ENCODE measurements at places on chromosomes 2 and 18. TPM values are rescaled to one million over a fixed set of nuclear protein-coding genes. Genes with fewer than 3 reads are reported as not detected.

GRCh38 chr2:69975853-69976462 is 14.5 kb upstream of the ASPRV1 start:
- peaks cover 8% of the 10 kb centered on the region for H3K4me1 ChIP-seq
- H3K27me3 ChIP-seq = no peaks in the 10 kb centered on the region
- no peaks in the 10 kb centered on the region for H3K36me3 ChIP-seq
- no peak overlapping the region for H3K4me3 ChIP-seq
- DNase-seq = no peak

SPRED2 gene
- 13.5 TPM for total RNA-seq

GRCh38 chr2:5444854-5445253 is 247.3 kb upstream of the SOX11 start:
- H3K4me1 ChIP-seq = no peaks in the 10 kb centered on the region
- no peak overlapping the region for H3K4me3 ChIP-seq
- no peaks in the 10 kb centered on the region for H3K36me3 ChIP-seq
- H3K27me3 ChIP-seq = no peaks in the 10 kb centered on the region
- H3K27ac ChIP-seq = no peak overlapping the region

GRCh38 chr18:3016585-3017297 is 3.8 kb upstream of the LPIN2 start:
- no peak for DNase-seq
- H3K4me1 ChIP-seq = peaks cover 8% of the 10 kb centered on the region
- no peaks in the 10 kb centered on the region for H3K27me3 ChIP-seq
- H3K36me3 ChIP-seq = no peaks in the 10 kb centered on the region
- H3K4me3 ChIP-seq = no peak overlapping the region
- no peak overlapping the region for H3K27ac ChIP-seq

DNA sequence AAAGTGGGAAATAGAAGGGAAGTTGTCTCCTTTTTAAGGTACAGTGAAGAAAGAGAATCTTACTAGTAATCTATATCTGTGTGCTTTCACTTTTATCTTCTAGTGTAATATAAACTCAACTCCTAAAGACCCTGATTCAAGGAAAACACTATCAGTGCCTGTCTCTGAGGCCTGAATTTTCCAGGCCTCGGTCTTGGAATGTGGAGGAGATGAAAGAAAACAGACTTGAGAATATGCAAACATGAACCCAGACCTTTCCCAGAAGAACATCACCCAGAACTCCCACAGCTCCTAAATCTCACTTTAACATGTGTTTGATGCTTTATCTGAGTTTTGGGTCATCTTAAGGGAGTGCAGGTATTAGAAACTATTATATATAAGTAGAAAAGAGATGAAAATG is 51.8 kb downstream of the EPB41L5 start:
- no peak for DNase-seq
- H3K4me3 ChIP-seq = no peak overlapping the region
- peaks cover 3% of the 10 kb centered on the region for H3K4me1 ChIP-seq
- H3K36me3 ChIP-seq = no peaks in the 10 kb centered on the region
- H3K27me3 ChIP-seq = no peaks in the 10 kb centered on the region

ZNF804A gene
- not detected for total RNA-seq

- H3K27ac ChIP-seq = no peak overlapping the region
- no peaks in the 10 kb centered on the region for H3K4me1 ChIP-seq
- H3K36me3 ChIP-seq = no peaks in the 10 kb centered on the region
Observed at GRCh38 chr2:231330311-231330710, 65.2 kb upstream of the B3GNT7 start.

DNA sequence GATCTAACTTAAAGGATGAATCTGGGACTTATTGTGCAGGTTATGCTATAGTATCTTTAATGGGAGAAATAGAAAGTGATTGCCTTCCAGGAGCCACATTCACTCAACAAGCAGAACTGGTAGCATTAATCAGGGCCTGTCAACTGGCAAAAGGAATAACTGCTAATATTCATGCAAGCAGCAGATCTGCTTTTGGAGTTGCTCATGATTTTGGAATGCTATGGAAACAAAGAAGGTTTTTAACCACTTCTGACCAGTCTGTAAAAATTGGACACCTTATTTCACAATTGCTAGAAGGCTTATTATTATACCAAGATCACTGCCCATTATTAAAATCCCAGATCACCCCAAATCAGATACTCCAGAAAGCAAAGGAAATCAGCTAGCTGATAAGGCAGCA is 200.4 kb downstream of the MREG start:
- H3K4me3 ChIP-seq = no peak overlapping the region
- H3K27ac ChIP-seq = no peak overlapping the region
- DNase-seq = no peak
- no peaks in the 10 kb centered on the region for H3K27me3 ChIP-seq
- peaks cover 12% of the 10 kb centered on the region for H3K4me1 ChIP-seq

CCDC138 gene
- total RNA-seq = 47.2 TPM

- no peak overlapping the region for H3K27ac ChIP-seq
- peak; percentile 77 for DNase-seq
- no peaks in the 10 kb centered on the region for H3K36me3 ChIP-seq
- H3K4me1 ChIP-seq = peaks cover 4% of the 10 kb centered on the region
- no peaks in the 10 kb centered on the region for H3K27me3 ChIP-seq
- H3K4me3 ChIP-seq = no peak overlapping the region
Observed at GRCh38 chr2:212777020-212777491, 238.5 kb upstream of the ERBB4 start.

GRCh38 chr2:20594957-20595356 is 55.9 kb downstream of the HS1BP3 start:
- H3K27ac ChIP-seq = no peak overlapping the region
- H3K36me3 ChIP-seq = no peaks in the 10 kb centered on the region
- DNase-seq = no peak
- no peak overlapping the region for H3K4me3 ChIP-seq

DNA sequence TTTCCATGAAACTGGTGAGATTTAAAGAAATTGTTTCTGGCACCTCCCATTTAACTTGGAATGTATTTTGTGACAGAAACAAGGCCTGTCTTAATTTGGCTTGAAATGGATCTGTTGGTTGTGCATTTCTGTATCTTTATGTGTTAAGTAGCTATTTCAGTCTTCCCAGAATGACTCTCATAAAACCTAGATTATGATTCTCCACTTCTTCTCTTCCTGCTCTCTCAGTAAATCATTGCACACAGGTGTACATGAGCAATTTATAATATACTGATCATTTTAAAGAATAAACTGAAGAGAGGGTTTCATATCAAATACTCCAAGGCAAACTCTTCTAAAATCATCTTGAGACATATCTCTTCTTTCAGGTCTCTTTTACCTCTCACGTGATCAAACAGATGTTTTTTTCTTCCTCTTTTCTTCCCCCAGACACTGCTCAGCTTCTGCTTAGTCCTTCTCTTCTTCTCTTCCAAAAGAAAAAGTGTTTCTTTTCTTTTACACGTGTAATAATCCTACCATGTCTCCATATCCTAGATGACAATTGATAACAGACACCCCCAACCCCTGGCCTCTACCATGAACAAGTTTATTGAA is 112.0 kb downstream of the PPP1R1C start:
- H3K4me3 ChIP-seq = no peak overlapping the region
- H3K27ac ChIP-seq = no peak overlapping the region
- peaks cover 14% of the 10 kb centered on the region for H3K4me1 ChIP-seq

ANKRD23 gene
- total RNA-seq = 10.8 TPM

DNA sequence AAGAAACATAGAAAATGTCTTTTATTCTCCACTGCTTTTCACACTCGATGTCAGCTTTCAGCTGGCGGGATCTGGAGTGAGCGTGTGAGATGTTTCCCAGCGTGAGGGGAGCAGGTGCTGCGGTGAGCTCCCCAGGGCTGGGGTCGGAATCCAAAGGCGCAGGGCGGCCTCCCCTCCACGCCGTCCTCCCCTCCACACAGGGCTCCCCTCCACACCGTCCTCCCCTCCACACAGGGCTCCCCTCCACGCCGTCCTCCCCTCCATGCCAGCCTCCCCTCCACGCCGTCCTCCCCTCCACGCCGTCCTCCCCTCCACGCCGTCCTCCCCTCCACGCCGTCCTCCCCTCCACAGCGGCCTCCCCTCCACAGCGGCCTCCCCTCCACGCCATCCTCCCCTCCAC is 26.9 kb upstream of the KCNG2 start:
- no peaks in the 10 kb centered on the region for H3K4me1 ChIP-seq
- no peak overlapping the region for H3K27ac ChIP-seq
- no peak overlapping the region for H3K4me3 ChIP-seq
- DNase-seq = no peak
- no peaks in the 10 kb centered on the region for H3K36me3 ChIP-seq
- peaks cover 8% of the 10 kb centered on the region for H3K27me3 ChIP-seq

- DNase-seq = no peak
- peaks cover 7% of the 10 kb centered on the region for H3K27me3 ChIP-seq
- no peak overlapping the region for H3K4me3 ChIP-seq
- H3K4me1 ChIP-seq = no peaks in the 10 kb centered on the region
- H3K27ac ChIP-seq = no peak overlapping the region
- no peaks in the 10 kb centered on the region for H3K36me3 ChIP-seq
Observed at GRCh38 chr2:68309426-68309825, 10.3 kb downstream of the CNRIP1 start.

DNA sequence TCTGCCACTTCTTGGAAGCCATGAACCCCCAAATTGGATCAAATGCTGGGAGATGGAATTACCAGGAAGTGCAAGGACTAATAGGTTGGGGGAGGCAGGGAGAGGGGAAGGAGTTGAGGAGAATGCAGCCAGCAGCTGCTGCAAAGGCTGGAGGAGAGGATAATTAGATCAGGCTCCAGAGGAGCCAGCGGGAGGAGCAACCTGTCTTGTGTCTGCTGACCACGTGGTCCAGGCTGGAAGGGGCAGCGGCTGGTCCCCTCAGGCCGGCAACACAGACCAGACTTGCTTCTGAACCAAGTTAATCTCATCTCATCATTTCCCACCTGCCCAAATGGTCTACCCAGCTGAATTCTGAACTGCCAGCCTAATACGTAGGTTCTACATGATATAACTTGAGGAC is 68.3 kb downstream of the MRO start:
- peak; percentile 43 for DNase-seq
- H3K36me3 ChIP-seq = no peaks in the 10 kb centered on the region
- no peak overlapping the region for H3K4me3 ChIP-seq

GRCh38 chr2:156191527-156191926 is 141.0 kb downstream of the NR4A2 start:
- H3K27me3 ChIP-seq = no peaks in the 10 kb centered on the region
- no peaks in the 10 kb centered on the region for H3K36me3 ChIP-seq
- H3K4me3 ChIP-seq = no peak overlapping the region
- H3K4me1 ChIP-seq = no peaks in the 10 kb centered on the region
- H3K27ac ChIP-seq = no peak overlapping the region

- H3K4me1 ChIP-seq = no peaks in the 10 kb centered on the region
- H3K4me3 ChIP-seq = no peak overlapping the region
Observed at GRCh38 chr2:207055257-207055656, 110.5 kb downstream of the KLF7 start.

GRCh38 chr2:231877533-231878456 is 48.4 kb downstream of the NPPC start:
- DNase-seq = peak; percentile 32
- H3K36me3 ChIP-seq = no peaks in the 10 kb centered on the region
- H3K27me3 ChIP-seq = no peaks in the 10 kb centered on the region
- H3K4me1 ChIP-seq = peaks cover 6% of the 10 kb centered on the region
- H3K27ac ChIP-seq = no peak overlapping the region

- H3K27me3 ChIP-seq = peaks cover 13% of the 10 kb centered on the region
- no peak overlapping the region for H3K27ac ChIP-seq
- no peak overlapping the region for H3K4me3 ChIP-seq
- H3K4me1 ChIP-seq = peaks cover 8% of the 10 kb centered on the region
- no peaks in the 10 kb centered on the region for H3K36me3 ChIP-seq
Observed at GRCh38 chr2:219565130-219566080, 5.9 kb downstream of the OBSL1 start.

GRCh38 chr2:71898375-71898774 is 249.3 kb downstream of the CYP26B1 start:
- no peaks in the 10 kb centered on the region for H3K36me3 ChIP-seq
- DNase-seq = no peak
- H3K27me3 ChIP-seq = peaks cover 1% of the 10 kb centered on the region
- H3K27ac ChIP-seq = no peak overlapping the region
- H3K4me1 ChIP-seq = no peaks in the 10 kb centered on the region

GRCh38 chr18:32956591-32957315 is 183.9 kb upstream of the KLHL14 start:
- H3K36me3 ChIP-seq = no peaks in the 10 kb centered on the region
- H3K4me1 ChIP-seq = no peaks in the 10 kb centered on the region
- no peak overlapping the region for H3K4me3 ChIP-seq
- no peak overlapping the region for H3K27ac ChIP-seq
- no peaks in the 10 kb centered on the region for H3K27me3 ChIP-seq

DNA sequence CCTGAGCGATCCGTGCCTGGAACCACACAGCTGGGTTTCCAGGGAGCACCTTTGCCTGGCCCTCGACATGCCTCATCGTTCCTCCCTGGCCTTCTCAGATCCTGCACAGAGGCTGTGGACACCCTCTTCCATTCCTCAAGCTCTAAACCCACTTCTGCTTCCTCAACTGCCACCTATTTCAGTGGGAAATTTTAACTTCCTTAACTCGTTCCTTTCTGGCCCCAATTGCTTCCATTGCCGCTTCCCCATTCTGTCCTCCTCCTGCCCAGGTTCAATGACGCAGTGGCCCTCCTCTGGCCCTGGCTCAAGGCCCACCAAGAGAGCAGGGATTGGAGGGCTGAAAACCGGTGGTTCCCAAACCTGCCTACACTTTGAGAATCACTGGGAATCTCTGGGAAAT is 4.8 kb upstream of the B3GNT7 start:
- no peak overlapping the region for H3K4me3 ChIP-seq
- peaks cover 16% of the 10 kb centered on the region for H3K27me3 ChIP-seq
- no peak overlapping the region for H3K27ac ChIP-seq
- H3K36me3 ChIP-seq = no peaks in the 10 kb centered on the region
- H3K4me1 ChIP-seq = peaks cover 11% of the 10 kb centered on the region

RNF152 gene
- 23.0 TPM for total RNA-seq

DNA sequence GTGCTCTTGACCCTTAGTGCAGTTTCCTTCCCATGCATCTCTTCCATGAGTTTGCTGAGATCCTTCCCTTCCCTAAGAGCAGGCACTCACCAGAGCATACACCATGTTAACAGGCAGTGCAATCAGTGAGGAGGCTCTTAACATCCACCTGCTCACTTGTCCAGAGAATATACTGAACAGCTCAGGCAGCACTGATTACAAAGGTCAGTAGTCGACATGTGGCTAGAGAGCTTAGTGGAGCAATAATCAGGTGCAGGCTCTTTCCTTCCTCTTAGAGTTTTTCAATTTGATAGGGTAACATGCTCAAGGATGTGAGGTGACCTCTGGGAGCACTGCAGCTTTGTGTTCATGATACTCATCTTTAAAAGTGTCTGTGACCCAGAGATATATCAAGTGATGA is 144.1 kb upstream of the SETBP1 start:
- no peak for DNase-seq
- no peaks in the 10 kb centered on the region for H3K27me3 ChIP-seq
- no peak overlapping the region for H3K27ac ChIP-seq
- no peaks in the 10 kb centered on the region for H3K4me1 ChIP-seq
- H3K36me3 ChIP-seq = no peaks in the 10 kb centered on the region
- no peak overlapping the region for H3K4me3 ChIP-seq

FZD7 gene
- total RNA-seq = 106 TPM

All from neural progenitor cell (in vitro differentiated cells).